ENCODE measurements at places on chromosomes 16 and 17. TPM values are rescaled to one million over a fixed set of nuclear protein-coding genes. Genes with fewer than 3 reads are reported as not detected.
A peak's percentile ranks its signal among the peaks of the same experiment; 100 is the strongest.

DNA sequence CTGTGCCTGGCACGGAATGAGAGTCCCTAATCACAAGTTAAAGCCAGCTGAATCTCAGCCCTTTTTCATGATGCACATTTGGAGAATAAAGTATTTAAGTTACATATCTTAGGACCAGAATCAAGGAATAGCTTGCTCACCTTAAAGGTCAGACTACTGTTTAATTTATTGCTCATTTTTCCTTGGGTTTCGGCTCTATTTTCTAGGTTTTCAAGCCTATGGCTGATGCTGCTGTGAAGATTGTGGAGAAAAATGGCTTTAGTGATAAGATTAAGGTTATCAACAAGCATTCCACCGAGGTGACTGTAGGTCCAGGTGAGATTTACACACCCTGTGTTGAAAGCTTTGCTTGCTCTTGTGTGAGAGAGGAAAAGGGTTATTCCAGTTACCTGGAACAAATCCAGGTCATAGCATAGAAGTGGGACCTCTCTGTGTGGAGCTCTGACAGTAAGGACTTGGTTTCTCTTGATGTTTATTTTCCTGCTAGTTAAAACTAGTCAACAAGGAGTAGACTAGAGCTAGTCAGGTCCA, 18.1 kb downstream of the PRMT7 start:
- no peak for DNase-seq

DNA sequence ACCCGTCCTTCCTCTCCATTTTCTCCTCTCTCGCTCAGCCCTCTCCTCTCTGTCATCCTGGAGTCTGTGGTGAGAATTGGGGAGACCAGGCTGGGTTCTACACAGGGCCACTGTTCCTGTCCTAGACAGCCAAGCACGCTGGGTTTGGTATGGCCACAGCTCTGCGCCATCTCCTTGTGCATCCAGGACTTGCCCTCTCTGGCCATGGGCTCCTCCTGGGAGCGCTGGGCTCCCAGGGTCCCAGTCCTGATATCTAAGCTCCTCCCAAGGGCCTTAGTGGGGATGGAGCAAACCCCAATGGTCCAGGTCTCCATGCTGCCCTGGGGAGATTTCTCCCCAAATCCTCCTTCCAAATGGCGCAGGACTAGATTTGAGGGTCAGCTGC, 27.2 kb upstream of the ITGA3 start:
- no peak for DNase-seq

GRCh38 chr16:85006639-85007038, 4.7 kb downstream of the ZDHHC7 start:
- DNase-seq, result no peak

DNA sequence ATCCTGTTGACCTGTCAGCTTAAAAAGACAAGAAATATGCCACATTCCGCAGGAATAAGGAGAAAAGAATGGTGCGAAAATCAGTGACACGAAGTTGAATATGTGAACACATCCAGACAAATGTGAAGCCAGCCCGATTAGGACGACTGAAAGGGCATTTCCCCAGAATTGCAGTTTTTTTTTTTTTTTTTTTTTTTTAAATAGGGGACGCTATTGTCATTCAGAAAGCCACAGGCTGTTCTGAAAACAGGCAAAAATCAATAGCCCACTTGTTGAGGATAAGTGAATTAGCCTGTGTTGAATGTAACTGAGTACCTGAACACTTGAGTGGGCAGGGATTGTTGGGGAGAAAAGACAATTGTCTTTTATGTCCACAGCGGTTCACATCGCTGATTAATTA, 507.1 kb downstream of the WWOX start:
- DNase-seq, result no peak

Gene MYH2
- not detected for total RNA-seq

- DNase-seq, result peak; percentile 91
These were observed 18.0 kb downstream of the CCR7 start for GRCh38 chr17:40547079-40547784.

- DNase-seq, result no peak
These were observed 15.4 kb downstream of the TBX4 start for GRCh38 chr17:61467416-61468262.

- DNase-seq, result peak; percentile 59
These were observed 2.7 kb upstream of the HES7 start for GRCh38 chr17:8126491-8127066.

Gene NEUROD2
- total RNA-seq, result not detected

Gene SLC16A5
- 2.8 TPM for total RNA-seq

Gene SRCIN1
- total RNA-seq, result 0.74 TPM
